ENCODE measurements at places on chromosomes 12 and 14.

GRCh38 chr14:65329911-65330310, 82.6 kb upstream of the FUT8 start:
- DNase-seq, result no peak

DNA sequence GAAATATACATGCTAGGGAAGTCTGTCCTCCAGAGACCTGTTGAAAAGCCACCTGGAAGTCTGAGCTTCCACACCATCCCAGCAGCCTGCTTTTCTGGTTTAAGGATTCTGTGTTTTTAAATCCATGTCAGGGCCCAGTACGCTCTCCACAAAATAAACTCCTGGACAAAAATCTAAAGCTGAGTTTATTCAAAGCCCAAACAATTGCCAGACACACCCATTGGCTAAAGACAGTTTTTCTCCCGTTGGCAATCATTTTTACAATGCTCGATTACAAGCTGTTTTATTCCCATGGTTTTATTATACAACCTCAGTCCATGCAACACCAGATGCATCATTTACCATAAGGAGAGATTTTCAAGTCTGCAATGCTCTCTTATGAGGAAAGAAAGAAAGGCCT, 94.5 kb downstream of the MYRFL start:
- no peak for DNase-seq

DNA sequence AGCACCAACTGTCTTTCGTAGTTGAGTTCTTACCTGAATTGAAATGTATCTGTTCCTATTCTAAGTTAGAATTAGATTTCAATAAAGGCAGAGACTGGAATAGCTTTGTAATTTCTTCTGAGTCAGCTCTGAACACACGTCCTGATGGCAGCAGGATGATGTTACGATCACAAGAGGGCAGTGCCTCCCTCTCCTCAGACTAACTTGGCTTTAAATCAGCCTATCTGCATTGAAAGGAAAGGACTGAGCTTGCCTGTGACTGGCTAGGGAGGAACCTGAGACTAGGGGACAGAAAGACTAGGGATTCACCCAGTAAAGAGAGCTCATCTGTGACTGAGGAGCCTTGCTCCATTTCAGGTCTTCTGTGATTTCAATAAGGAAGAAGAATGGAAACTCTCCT, 323.7 kb upstream of the OR4E1 start:
- DNase-seq, result peak; percentile 55

- no peak for DNase-seq
Measured at GRCh38 chr12:103379670-103380069, 116.1 kb downstream of the C12orf42 start.

DNA sequence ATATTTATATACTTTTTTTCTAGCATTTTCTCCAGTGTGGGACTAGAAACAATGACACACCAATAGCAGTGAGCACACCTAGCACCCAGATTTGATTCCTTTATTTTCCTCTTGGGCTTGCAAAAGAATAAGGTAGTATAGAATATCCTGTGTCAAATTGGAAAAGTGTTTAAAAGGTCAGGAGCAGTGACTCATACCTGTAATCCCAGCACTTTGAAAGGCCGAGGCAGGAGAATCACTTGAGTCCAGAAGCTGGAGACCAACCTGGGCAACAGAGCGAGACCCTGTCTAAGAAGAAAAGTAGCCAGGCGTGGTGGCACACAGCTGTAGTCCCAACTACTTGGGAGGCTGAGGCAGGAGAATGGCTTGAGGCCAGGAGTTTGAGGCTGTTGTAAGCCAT, 53.8 kb upstream of the SGPP1 start:
- DNase-seq, result no peak

GRCh38 chr12:123286652-123287373, 15.2 kb upstream of the CDK2AP1 start:
- DNase-seq, result no peak

GRCh38 chr12:93002293-93003054, 73.4 kb upstream of the EEA1 start:
- no peak for DNase-seq

GRCh38 chr12:76384560-76384959, 36.3 kb upstream of the BBS10 start:
- DNase-seq, result no peak

DNA sequence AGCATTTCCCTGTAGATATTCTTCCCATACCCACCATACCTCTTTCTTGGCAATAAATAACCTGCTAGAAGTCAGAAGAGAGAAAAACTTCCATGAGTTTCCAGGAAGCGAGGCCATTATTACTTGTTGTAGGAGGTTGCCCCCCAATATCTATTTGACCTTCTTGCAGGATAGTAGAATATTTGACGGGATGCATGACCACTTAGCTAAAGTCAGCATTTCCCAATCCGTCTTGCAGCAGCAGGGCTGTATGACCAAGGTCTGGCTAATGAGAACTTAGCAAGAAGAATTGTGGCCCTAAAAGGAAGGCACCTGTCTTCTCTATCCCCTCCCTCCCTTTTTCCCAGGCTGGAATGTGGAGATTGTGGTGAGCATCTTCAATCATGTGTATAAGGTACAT, 51.5 kb downstream of the NINJ2 start:
- DNase-seq, result no peak
